ENCODE measurements at places on chromosomes 5 and 9. TPM values are rescaled to one million over a fixed set of nuclear protein-coding genes. Genes with fewer than 3 reads are reported as not detected.

- H3K27me3 ChIP-seq, result peaks cover 47% of the 10 kb centered on the region
- no peak for DNase-seq
- H3K36me3 ChIP-seq, result no peaks in the 10 kb centered on the region
- peak within 1 kb of the TSS; percentile 28 for H3K4me3 ChIP-seq
- peaks cover 2% of the 10 kb centered on the region for H3K4me1 ChIP-seq
Observed at GRCh38 chr5:141402553-141403243, at the start of gene PCDHGA9. Gene PCDHGA9, plus strand, starts transcription at chr5:141402778. Its CDS starts 175 bp downstream, at chr5:141402953.

DNA sequence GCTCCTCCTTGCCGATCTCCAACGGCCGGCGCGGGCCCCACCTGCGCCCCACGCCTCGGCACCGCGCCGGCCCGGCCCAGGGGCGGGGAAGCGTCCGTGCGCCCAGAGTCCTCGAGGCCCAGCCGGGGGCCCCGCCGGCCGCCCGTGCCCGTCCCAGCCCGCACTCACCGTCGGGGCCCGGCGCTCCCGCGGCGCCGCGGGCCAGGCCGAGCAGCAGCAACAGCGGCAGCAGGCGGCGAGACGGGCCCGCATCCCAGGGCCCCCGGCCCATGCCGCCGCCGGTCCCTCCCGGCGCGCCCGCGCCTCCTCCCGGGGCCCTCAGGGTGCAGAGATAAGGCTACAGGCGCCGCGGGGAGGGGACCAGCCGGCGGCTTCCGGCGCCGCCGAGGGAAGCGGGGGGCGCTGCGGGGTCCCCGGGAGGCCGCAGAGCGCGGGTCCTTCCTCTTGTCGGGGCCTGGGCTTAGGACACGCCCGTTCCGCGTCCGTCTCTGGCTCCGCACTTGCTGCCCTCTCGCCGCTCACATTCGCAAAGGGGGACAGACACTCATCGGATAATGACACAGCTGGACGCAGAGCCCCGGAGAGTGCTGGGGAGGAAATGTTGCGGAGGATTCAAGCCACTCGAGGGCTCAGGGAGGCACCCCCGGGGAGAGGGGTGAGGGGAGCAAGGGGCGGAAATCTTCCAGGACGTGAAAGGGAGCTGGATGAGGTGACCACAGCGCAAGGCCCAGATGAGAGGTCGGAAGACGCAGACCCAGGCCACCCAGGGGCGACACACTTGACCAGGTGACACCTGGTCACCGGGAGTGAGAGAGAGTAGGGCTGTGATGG is at the start of gene SUSD1:
SUSD1 (minus strand) TSS at position 333 of the 831 bp plus-strand sequence; CDS start at position 271, 62 bp downstream.
- H3K4me3 ChIP-seq, result peak within 1 kb of the TSS; percentile 60
- no peaks in the 10 kb centered on the region for H3K36me3 ChIP-seq
- DNase-seq, result peak; percentile 26
- H3K27ac ChIP-seq, result peak within 1 kb of the TSS; percentile 37
- peaks cover 8% of the 10 kb centered on the region for H3K4me1 ChIP-seq
- no peaks in the 10 kb centered on the region for H3K27me3 ChIP-seq

The RETREG1 gene
- total RNA-seq, result not detected

GRCh38 chr5:83721953-83722901 is 1.6 kb upstream of the HAPLN1 start:
- H3K36me3 ChIP-seq, result no peaks in the 10 kb centered on the region
- H3K27ac ChIP-seq, result no peak overlapping the region
- H3K4me1 ChIP-seq, result peaks cover 4% of the 10 kb centered on the region
- peak overlapping the region; percentile 47 for H3K4me3 ChIP-seq

The SLC6A7 gene
- not detected for total RNA-seq

DNA sequence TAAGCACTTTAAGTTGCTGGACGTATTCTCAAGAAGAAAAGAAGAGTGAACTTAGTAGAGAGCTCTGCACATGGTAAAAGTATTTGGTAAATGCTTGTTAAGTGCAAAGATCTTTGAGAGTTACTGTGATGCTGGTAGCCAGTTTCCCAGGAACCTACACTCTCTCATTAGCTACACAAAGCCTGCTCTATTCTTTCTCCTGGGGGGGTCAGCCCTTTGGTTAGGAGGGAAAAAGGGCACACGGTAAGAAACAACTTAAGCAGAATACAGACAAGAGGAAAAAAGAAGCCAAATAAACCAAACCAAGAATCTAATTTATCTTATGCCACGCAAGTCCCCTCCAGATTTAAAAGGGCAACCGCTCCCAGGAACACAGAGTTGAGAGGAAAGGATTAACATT is 1100.1 kb upstream of the CDH10 start:
- no peak overlapping the region for H3K27ac ChIP-seq
- no peaks in the 10 kb centered on the region for H3K4me1 ChIP-seq
- H3K27me3 ChIP-seq, result no peaks in the 10 kb centered on the region
- H3K36me3 ChIP-seq, result no peaks in the 10 kb centered on the region
- DNase-seq, result no peak

GRCh38 chr9:135087489-135087792 is at the start of gene OLFM1:
Gene OLFM1, plus strand, starts transcription at chr9:135087668. Its CDS starts 322 bp downstream, at chr9:135087990.
- no peak within 1 kb of the TSS for H3K27ac ChIP-seq
- DNase-seq, result peak; percentile 46
- no peaks in the 10 kb centered on the region for H3K36me3 ChIP-seq
- no peaks in the 10 kb centered on the region for H3K4me1 ChIP-seq
- peaks cover 15% of the 10 kb centered on the region for H3K27me3 ChIP-seq
- H3K4me3 ChIP-seq, result no peak within 1 kb of the TSS

The LYRM7 gene
- 7.5 TPM for total RNA-seq
